ENCODE measurements at places on chromosomes 7 and 10.

DNA sequence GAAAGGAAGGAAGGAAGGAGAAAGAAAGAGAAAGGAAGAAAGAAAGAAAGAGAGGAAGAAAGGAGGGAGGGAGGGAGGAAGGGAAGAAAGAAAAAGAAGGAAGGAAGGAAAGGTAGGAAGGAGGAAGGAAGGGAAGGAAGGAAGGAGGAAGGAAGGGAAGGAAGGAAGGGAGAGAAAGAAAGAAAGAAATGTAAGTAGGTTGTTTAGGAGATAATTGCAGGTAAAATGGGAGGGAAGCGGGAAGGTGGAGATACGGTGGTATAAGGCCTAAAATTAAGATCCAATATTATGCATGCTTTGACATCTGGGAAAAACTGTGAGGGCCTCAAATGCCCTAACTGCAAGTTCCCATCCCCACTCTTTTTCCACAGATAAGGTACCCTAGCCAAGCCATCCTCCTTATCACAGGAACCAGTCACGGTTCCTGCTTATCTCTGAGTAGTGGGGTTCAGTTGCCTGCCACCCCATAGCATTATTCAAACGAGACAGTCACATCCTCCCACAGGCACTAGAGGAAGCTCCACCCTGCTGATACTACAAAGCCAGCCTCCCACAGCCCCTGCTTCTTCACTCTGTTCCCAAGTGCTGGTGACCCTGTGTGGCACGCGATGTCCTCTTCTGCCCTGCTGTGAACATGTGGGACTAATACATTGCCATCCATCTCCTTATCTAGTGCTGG, 28.7 kb downstream of the ST8SIA6 start:
- peak; percentile 8 for DNase-seq

DNA sequence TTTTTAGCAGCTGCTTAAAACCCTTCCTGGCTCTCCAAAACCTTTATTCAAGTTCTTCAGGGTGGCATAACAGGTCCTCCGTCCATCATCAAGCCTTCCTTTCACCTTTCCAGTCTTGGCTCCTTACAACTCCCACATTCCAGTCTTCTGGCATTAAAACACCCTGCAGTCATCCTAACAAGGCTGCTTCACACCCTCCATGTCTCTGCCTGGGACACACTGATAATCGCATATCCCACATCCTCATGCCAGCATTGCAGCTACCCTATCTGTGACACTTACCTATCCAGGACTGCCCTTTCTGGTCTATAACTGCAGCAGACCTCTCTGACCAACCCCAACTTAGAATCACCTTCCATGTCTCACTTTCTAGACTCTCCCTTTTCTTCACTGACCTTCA, 2.6 kb upstream of the TLL2 start:
- DNase-seq, result no peak

DNA sequence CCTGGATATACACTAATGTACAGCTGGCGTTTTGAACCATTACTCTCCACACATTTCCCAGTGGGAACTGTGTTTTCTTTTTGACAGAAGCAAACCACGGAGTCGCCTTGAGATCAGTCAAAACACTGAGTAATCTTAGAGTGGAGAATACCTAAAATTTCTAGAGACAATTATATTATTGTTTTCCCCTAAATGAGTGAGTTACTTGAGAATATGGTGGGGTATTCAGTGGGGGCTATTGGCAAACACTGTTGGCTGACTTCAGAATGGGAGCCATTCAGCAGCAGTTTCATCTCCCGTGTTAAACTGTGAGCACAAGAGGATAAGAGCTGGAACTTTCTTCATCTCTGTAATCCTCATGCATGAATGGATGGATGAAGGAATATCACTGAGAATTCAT, 6.2 kb downstream of the IL2RA start:
- no peak for DNase-seq

GRCh38 chr10:14454629-14455028, 123.9 kb upstream of the FRMD4A start:
- no peak for DNase-seq

DNA sequence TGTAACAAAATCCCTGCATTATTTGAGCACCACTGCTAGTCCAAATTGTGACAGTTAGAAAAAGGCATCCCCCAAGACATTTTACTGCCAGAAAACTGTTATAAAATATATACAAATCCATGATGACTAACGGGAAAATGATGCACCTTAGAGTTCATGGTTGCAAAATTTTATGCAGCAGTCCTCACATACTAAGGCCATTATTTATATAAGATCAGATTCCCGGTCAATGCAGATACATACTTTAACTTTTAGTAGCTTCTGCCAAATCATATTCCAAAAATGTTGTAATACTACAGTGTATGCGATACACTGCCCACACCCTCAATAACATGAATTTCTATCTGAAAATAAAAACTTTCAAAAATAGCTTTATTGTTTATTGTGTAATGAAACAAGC, 239.9 kb upstream of the ZNF32 start:
- DNase-seq, result no peak

DNA sequence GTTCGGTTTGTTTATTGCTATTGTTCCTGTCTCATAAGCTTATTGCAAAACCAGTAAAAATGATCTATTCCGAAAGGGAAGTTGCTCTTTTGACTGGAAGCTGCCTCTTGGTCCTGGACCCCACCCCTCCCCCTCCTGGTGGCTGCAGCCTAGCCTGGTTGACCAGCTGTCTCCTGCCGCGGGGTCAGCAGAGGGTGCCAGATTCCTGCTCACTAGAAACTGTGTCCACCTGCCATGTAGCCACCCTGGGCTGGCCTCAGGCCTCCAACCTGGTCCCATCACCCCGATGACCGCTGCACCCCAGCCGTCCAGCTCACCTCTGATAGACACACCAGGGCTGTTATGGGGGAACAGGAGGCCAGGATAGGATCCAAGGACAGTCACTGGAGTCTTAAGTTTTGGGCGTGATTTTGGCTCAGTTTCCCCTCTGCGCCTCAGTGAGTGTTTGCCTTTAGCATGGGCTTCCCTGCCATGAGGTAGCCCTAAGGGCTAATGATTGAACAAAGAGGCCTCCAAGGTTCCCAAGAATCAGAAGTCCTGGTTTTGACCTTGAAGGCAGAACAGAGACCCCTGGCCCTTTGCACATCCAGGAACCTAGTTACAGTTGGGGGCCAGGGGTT, 32.9 kb upstream of the SLF2 start:
- no peak for DNase-seq

- DNase-seq, result no peak
These were observed 108.6 kb downstream of the RAB11FIP2 start for GRCh38 chr10:117938104-117938503.

DNA sequence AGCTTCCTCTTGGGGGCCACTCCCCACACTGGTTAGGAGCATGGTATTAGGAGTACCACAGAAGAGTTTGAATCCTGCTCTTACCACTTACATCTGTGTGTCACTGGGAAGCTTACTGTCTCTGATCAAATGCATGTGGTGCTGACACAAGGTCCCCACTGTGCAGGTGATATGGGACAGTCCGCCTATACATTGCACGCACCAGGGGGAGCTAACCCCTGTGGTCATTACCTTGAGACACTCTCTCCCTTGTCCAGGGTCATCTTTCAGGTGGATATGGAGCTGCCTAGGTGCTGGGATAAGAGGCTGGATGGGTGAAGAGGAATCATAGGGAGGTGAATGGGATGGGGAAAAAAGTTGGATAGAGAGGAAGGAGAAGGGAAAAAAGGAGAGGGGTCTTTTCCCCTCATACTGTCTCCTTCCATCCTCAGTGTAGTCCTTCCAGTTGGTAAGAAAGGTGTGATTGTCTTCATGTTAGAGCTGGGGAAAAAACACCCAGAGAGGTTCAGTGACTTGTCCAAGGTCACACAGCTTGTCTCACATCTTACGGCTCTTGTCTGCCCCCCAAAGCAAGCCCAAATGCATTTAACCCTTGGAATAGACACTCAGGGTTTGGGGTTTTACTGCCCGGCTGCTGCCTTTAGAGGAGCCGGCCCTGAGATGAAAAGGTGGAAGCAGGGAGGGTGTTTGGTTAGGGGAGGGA, 125.9 kb downstream of the CDH23 start:
- DNase-seq, result no peak

DNA sequence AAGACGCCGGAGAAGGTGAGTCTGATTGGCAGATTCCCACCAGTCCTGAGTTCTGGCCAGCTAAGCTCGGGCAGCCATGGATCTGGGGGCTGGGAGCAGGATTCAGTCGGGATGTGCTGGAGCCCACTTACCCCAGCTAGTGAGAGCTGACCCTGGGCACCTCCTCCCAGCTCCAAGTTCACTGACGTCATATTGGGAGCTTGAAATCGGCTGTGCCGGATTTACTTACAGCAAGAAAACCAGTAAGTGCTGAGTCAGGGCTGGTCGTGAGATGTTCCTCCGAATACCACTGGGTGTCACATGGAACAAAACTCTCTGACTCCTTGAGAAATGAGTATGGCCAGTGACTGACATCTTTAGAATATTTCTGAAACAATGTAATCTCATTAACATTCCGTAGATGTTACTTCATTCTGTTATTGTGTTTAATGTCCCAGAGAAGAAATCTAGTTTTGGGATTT, 621.2 kb downstream of the SDK1 start:
- no peak for DNase-seq

- no peak for DNase-seq
These were observed 10.5 kb downstream of the ADAM22 start for GRCh38 chr7:87944547-87944946.
